ENCODE measurements at places on chromosomes 12 and 14.

DNA sequence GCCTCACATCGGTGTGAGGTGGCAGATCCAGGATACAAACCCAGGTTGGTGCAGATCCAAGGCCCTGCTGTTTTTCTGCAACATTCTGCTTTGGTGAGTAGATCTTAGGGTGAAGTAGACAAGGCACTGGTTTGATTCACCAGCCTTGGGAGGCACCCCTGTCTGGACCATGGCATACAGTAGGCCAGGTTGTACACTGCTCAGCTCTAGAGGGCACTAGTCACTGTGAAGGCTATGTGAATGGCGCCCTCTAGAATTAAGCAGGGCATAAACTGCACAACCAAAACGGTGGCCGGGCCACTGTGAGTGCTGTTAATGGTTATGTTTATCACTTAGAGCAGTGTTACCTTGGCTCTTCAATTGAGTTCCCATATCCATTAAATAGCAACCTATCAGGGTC, 280.6 kb upstream of the PWP1 start:
- no peak for DNase-seq

DNA sequence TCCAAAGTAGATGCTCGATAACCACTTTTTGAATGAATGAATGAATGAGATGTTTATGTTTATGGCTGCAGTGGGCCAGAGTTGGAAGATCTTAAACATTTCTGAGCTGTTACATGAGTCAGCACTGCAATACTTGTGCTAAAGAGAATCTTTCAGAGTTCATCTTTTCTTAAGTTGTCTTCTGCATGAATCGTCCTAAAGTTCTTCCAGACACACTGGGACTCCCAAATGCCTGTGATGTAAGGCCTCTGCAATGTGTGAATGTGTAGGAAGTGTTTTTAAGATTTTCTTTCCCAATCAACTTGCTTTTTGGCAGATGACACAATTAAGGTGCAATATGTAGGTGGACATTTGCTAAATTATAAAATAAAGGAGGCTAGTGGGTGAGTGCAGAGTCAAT, 50.3 kb upstream of the TRIM9 start:
- DNase-seq, result no peak

- DNase-seq, result no peak
These were observed 8.3 kb upstream of the INSM2 start for GRCh38 chr14:35525695-35526094.

DNA sequence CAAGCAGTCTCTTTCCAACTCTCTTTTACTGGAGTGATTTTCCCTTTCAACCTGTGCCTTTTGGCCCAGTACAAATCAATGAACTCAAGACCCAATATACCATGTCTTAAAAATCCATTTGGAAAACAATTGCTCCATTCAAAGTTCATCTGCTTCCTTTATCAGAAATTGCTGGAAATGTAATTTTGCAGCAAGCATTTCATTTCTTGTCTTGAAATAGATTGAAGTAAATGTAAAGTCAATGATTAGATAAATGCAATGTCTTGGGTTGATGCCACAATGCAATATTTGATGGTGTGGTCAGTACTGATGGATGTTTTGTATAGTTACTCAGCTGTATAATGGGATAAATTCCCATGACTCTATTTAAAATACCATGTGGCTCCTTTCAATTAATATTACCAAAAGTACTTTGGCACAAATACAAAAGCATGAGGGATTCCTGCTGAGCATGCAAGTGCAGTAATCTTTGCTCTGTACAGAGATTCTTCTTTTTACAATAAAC, 707.7 kb upstream of the NOVA1 start:
- no peak for DNase-seq

- no peak for DNase-seq
These were observed 130.3 kb upstream of the NUDT4 start for GRCh38 chr12:93247313-93247991.

- no peak for DNase-seq
These were observed 291.8 kb upstream of the G2E3 start for GRCh38 chr14:30267141-30267540.

DNA sequence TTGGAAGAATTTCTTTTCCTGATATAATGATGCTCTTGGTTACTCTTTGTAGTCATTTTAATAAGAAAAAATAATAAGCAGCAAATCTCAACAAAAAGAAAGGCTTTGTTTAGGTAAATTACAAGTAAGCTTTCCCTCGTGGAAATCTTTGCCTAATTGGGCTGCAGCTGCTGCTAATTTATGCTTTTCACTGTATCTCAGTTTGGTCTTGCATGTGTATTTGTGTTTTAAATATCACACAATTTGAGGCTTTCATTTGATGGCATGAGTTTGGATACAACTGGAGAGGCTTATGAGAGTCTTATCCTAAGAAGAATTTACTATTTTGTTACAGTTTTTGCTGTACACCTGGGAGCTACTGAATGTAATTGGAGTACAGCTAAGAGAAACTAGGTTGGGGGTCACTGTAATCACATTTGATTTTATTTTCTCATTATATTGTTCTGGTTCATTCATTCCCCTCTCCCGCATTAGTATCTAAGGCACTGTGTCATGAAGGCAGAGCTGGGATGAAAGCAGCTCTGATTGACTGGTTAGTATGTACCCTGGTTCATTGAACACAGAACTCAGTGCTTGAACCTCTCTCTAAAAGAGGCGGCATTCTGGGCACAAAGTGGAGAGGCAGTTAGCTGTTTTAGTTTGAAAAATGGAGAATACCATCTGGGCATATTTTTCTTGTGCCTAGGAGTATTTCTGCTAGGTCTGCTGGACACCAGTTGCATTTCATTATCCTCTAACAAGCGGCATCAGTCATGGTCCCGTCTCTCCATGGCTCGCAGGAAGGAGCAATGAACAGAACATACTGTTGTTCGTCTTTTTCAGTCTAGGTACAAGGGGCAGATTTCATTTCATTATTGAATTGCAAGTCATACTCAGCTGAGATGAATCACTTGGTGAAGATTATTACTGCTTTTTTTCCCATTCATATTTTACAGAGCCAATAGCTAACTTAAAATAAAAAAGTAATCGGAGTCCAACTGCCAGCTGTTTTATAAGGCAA, 118.0 kb upstream of the TMEM260 start:
- no peak for DNase-seq

- no peak for DNase-seq
These were observed 1076.7 kb downstream of the TMTC2 start for GRCh38 chr12:83763425-83763824.

DNA sequence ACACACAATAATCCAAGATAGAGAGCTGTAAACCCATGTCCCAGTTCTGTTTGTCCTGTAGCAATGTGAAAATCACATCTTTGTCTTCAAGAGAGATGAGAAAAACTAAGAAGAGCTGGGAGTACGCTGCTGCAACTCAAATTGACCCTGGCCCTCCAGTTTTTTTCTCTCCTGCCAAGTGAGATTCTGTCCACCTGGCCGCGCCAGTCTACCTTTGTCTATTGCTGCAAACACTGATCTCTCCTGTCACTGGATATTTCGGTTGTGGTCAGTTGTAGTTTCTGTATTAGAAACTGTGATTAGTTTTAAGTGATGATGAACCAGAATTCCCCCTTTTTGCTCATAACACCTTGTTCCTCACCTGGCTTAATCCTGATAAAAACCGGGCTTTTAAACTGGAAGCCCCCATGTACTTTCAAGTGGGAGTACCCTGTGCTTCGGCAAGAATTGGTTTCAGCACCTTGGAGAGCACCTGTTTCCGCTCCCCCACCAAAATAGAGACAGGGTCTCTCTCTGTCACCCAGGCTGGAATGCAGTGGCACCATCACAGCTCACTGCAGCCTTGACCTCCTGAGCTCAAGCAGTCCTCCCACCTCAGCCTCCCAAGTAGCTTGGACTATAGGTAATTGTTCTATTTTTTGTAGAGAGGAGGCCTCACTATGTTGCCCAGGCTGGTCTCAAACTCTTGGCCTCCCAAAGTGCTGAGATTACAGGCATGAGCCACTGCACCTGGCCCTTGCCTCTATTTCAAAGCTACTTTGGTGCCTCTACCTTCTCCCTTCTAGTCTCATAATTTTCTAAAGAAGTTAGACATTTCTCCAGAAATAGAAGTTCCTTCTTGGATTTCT, 156.8 kb downstream of the PHETA1 start:
- no peak for DNase-seq

DNA sequence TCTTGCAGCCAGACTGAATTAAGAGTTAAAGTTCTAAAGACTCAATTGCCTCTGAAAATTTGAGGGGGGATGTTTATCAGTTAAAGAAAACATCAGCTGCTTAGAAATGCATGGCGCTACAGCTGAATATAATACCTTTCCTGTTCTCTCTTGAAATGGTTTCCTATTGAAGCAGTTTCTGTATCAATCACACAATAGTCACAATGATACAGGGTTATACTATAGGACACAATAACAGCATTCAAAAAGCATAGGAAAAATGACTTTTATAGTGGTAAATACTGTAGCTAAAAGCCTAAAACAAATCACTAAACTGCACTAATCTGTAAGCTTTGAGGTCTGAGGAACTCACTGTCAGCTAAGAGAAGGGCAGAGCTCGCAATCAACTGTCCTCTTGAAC, 15.2 kb downstream of the MDGA2 start:
- no peak for DNase-seq

DNA sequence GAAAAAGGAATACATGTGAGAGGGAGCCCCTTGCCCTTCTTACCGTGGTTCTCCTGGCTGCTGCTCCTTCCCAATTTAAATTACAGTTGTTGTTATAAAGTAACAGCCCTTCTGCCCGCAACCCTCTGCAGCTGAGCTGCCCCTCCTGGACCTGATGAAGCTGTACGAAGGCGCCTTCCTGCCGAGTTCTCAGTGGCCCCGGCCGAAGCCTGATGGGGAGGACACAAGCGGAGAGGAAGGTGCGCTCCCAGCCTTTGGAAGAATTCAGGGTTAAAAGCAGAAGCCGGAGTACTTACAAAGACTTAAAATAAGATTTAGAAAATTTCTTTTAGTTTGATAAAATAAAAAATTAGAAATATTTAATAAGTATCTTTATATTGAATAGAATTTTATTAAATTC, 55.2 kb downstream of the EP400 start:
- no peak for DNase-seq

DNA sequence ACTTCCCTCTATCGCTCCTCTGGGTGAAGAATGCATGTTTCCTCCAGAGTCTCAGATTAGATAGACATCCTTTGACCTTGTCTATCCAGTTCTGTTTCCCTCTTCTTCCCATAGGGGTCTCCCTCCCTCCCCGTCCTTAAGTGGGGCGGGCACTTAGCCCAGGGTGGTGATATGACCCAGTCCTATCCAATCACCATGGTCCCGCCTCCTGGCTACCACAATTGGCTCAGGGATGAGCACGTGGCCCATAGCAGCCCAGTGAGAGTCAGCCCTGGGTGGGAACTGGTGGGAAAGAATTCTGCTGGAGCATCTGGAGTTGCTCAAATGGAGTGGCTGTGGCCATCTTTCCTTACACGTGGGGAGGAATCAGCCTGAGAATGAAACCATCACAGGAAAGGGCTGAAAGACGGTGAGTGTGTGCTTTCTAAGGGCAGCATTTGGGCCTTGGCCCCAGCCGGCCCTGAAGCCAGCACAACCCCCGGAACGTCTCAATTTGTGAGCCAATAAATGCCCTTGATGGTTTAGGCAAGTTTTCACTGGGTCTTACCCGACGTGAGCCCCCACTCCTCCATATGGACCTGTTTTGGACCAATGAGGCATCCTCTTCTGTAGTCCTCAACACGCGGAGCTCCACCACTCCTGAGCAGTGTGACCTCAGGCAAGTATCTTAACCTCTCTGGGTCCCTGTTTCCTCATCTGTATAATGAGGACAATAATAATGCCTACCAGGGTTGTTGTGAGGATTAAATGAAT, 14.4 kb upstream of the MLXIP start:
- no peak for DNase-seq

GRCh38 chr12:105036937-105037649, 47.2 kb downstream of the ALDH1L2 start:
- no peak for DNase-seq

GRCh38 chr12:2101771-2102170, 49.0 kb downstream of the CACNA1C start:
- no peak for DNase-seq
